ENCODE measurements at places on chromosomes 3 and 15.

DNA sequence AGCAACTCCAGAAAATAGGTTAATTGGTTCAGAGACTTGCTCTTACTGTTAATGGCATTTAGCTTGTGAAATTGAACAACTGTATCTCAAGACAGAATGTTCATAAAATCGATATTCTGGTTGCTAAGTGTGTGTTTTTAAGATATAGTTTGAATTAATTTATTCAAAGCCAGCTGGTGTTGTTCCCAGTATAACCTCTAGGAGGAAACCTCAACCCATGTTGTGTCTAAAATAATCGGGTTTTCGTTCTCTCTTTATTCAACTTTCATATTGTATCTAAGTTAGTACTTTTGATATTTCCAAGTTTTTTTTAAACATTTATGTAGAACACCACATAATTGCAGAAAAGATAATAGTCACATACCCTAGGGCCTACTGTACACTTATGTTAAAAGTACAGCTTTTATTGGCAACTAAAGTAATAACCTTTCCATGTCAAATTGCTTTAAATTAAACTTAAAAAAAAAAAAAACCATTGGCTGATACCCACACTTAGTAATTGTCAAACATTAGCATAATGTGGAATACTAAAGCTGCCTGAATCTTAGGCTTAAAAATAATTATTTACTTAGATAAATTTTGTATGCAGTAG, 90.9 kb downstream of the SAMMSON start:
- no peak for DNase-seq

GRCh38 chr3:11300970-11301369, 28.8 kb downstream of the ATG7 start:
- no peak for DNase-seq

GRCh38 chr3:124837730-124838186, 49.4 kb downstream of the ITGB5 start:
- no peak for DNase-seq

DNA sequence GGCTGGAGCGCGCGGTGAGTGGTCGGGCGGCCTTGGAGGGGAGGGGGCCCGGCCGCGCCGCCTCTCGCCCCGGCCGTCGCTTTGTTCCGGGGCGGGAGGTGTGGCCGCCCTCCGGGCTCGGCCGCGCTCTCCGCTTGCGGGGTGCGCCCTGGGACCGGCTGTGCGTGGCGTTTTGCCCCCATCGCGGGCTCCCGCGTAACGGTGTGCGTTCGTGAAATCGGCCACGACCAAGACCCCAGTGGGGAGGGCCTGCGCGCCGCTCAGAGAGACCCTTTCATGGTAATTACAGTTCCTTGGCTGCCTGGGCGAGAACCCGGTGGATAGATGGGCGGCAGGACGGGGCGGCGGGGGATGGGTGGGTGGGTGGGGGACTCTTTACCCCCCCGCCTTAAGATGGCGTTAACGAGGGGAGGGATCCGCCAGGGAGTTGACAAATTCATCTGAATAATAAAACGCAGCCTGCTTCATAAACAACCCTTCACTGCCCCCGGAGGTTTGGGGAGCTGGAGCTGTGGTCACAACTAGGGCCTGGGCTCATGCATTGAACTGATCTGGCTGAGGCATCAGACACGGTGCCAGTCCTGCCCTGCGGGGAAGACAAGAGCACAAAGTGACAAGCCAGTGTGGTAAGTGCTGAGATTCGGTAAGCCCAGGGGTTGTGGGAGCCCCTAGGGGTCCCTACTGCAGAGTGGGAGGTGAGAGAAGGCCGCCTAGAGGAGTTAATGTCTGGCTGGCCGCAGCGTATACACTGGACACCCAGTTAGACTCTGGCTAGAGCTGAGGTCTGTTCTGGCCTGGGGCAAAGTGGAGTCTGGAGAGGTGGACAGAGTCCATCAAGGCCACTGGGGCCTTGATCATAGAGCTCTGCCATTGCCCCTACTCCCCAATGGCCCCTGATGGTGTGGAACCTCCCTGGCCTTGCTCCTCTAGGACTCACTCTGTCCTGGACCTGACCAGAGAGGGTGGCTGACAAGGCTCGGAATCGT, 668 bp downstream of the MRAS start:
- no peak for DNase-seq

DNA sequence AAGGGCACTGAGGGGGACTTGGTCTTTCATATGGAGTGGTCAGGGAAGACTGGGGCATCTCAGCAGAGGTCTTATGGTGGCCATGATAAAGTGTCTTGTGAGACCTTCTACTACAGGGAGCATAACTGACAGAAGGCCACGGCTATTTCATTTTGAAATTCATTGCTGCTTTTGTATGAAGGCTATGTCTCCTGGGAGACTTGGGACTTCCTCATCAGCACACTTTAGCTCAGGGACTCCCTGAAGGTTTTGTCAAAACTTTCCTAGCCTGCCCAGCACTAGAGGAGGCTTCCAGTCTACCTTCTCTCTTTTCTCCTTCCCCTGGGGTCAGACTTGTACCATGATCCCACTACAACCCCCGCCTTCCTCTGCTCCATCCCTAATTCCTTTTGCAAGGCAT, 77.2 kb upstream of the RASGRF1 start:
- no peak for DNase-seq

GRCh38 chr3:169147238-169148008, 516.1 kb downstream of the MECOM start:
- DNase-seq = no peak
